Stimulated activated CD8-positive, alpha-beta memory T cell treated with anti-CD3 and anti-CD28 coated beads, Interleukin-15, amount 100 ng/mL, for 1 hour (primary cell): ENCODE measurements at places on chromosomes 3 and 15.

- DNase-seq: no peak
These were observed 9.2 kb upstream of the PGPEP1L start for GRCh38 chr15:99016680-99017321.

GRCh38 chr3:44439499-44440295 lies 37.8 kb downstream of the ZNF445 start:
- DNase-seq: peak; percentile 19

DNA sequence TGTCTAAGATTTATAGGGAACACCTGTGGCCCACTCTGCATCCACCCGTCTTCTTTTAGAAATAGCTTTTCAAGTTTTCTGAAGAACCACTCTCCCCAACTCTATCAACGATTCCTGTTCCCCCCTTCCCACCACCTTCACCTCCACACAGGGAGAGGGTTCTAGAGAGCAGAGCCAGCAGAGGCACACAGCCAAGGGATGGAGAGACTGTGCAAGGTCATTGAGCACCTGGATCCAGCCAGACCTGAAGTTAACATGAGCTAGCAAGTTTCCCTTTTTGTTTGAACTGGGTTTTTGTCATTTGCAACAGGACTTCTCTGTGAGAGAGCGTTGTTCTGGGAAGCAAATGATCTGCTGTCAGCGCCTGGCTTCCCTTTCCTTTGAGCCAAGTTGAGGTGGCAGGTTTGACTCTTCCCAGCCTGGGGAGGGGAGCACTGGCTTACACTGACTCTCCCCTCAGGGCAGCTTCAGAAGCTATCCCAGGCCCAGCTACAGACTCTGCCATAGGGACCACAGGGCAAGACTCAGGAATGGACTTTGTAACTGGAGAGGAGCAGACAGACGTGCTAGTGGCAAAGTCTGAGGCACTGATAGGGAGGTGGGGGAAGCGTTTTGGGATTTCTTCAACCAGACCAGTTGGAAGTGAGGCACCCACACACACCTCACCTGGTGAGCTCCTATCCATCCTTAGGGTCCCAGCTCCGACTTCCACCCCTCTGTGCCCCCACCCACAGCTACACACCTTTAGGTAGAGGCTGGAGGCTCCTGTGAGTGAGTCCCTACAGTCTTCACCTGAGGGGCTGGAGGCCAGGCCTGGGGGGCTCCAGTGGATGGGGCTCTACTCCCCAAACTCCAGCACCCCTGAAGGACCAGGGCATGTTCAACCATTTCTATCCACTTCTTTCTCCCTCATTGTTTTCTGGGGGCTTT lies 19.4 kb upstream of the PLXNA1 start:
- DNase-seq: no peak

- no peak for DNase-seq
These were observed 964.9 kb upstream of the NR2F2 start for GRCh38 chr15:95365511-95366107.

DNA sequence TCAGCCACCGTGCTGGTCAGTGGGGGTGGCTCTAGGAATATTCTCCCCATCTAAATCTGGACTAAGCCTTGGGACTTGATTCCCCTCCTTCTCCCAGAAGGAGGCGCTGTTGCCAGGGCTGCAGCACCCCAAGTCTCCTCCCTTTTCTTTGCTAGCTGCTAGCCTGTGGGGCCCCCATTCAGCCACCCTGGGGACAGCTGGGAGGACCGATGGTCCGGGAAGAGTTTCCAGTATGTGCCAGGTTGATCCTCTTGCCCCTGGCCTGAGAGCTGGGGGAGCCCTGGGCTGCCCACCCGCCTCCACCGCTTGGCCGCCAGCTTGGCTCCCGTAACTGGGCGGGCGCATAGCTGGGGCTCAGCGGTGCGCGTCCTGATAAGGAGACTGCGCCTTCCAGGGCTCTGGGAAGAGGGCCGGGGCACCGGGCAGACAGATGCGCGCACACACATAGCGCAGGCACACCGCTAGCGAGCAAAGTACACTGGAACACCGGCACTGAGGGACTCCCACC lies 4.2 kb downstream of the SMAD6 start:
- DNase-seq: no peak

- DNase-seq: no peak
These were observed 41.8 kb downstream of the IFT122 start for GRCh38 chr3:129481766-129482332.

DNA sequence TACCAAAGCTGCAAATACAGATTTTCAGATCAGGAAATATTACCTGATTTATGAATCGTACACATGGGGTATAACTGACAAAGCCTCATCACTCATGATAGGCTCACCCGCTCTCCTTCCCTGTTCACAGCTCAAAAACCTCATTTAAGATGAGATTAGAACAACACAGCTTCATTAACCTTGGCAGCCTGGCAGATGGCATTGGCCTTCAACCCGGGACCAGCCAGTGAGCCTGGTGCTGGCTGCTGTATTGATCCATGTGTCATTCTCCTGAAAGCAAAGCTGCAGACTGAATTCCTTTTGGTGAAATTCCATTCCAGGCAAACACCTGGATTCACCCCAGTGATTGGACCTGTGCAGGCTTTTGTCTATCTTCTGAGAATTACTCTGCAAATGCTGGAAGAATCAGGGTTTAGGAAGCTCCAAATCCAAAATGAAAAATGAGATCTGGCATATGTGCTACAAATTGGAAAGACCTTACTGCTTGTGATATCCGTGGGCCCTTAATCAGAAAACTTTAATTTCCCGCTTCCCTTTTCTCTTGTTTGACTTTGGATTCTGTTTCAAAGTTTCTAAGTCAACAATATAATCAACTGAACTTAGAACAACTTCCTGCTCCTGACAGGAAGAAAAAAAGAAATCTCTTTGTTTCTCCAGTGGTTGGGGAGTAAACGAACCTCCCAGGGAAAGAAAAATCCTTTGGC lies 189.1 kb upstream of the KBTBD8 start:
- DNase-seq: no peak

GRCh38 chr3:80087767-80088166 lies 320.0 kb upstream of the ROBO1 start:
- no peak for DNase-seq

DNA sequence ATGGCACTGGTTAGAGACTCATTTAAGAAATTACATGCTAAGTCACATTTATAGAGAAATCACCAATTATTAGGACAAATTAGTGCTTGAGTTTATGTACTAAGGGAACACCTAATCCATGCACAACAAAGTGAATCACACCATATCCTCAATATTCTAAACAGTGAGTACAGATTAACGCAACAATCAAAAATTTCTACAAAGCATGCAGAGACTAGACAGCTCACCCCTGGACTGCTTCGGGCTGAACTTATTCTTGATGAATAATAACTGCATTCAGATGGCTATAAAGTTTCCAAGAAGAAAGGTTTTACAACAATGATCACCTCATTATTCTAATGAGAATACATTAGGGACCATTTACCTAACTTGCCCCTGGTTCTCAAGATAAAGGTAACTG lies 66.5 kb downstream of the LRRFIP2 start:
- no peak for DNase-seq

DNA sequence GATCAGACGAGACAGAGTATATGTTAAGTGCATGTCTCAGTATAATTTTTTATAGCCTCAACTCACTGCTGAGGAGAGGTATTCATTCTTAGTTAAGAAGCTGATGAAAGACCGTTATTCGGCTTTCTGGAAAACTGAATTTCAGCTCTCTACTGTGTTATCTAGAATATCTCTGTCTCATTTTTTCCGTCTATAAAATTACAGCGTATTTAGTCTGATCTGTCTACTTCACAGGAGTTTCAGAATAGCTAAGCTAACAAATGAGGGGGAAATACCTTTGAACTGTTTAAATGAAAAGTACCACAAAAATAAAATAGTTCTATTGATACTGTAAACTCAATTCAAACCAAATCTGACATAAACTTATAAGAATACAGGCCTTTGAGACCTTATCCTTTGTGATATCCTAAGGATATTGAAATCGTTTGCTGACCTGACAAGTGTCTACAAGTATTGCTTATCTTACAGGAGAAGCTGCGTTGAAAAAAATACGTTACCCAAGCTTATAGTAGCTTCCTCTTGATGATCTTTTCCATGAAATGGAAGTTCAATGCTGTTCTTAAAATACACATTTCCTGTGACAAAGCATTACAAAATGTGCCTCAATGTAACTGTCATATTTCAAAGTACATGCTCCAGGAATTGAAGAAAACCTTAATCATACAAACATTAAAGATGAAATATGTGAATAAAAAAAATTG lies 104.6 kb downstream of the IL1RAP start:
- DNase-seq: no peak

- DNase-seq: no peak
These were observed 82.7 kb downstream of the TMEM39A start for GRCh38 chr3:119380697-119381096.

- no peak for DNase-seq
These were observed 170.6 kb upstream of the GOLIM4 start for GRCh38 chr3:168266335-168266734.

DNA sequence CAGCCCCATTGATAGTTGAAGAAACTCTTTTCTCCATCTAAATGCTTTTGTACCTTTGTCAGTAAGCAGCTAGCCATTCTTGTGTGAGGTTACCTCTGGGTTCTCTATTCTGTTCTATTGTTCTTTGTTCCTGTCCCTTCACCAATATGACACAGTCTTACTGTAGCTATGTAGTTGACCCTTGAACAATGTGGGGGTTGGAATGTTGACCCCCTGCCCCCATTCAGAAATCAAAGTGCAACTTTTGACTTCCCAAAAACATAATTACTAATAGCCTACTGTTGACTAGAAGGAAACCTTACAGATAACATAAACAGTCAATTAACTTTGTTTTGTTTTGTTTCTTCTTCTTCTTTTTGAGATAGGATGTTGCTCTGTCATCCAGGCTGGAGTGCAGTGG lies 18.7 kb downstream of the KLHL18 start:
- no peak for DNase-seq

DNA sequence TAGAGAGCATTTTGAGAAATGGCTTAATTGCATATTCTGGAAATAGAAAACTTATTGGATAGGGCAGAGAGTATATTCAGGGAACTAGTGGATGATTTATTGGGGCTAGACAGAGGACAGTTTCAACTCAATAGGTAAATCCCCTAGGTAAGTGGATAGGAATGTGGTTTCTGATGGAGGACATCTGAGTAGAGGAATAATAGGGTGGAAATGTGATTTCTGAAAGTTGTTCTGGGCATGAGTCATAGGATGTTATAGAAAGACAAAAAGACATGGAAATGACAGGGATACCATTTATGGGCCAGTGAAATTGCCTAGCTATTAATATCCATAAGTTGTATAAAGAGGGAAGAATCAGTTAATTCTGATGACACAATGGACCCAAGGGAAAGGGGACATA lies 563.3 kb upstream of the GOLIM4 start:
- DNase-seq: no peak

DNA sequence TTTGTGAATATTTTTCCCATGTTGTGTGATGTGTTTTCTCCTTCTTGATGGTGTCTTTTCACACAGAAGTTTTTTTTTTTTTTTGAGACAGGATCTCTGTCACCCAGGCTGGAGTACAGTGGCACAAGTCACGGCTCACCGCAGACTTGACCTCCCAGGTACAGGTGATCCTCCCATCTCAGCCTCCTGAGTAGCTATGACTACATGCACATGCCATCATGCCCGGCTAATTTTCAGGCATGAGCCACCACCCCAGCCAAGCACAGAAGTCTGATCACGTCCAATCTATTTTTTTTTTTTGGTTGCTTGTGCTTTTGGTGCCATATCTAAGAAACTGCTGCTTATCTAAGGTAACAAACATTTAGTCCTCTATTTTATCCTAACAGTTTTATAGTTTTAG lies 24.6 kb downstream of the TOMM70 start:
- no peak for DNase-seq

- DNase-seq: no peak
These were observed 170.3 kb downstream of the NECTIN3 start for GRCh38 chr3:111241960-111242359.

DNA sequence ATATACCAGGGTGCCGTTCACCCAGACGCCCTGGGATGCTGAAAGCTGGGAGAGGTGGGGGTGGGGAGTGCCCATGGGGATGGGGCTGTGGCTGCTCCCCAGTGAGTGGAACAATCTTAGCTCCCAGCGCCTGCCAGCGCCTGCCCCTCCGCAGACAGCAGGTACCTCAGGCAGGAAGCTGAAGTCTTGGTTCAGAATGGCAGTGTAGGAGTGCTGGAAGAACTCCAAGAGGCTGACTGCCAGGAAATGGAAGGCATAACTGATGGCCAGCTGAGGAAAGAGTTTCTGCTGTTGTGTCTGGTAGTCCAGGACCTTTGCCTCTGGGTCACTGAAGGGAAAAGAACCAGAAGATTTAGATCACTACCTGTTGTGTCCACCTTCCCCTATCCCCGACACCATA lies 8.4 kb downstream of the ACOX2 start:
- no peak for DNase-seq

DNA sequence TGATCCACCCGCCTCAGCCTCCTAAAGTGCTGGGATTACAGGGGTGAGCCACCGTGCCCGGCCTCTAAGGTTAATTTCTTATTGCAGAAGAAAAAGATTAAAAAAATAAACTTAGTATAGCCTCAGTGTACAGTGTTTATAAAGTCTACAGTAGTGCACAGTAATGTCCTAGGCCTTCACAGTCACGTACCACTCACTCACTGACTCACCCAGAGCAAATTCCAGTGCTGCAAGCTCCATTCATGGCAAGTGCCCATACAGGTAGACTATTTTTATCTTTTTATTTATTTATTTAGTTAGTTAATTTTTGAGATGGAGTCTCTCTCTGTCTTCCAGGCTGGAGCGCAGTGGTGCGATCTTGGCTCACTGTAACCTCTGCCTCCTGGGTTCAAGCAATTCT lies 3.2 kb upstream of the FLNB start:
- no peak for DNase-seq

DNA sequence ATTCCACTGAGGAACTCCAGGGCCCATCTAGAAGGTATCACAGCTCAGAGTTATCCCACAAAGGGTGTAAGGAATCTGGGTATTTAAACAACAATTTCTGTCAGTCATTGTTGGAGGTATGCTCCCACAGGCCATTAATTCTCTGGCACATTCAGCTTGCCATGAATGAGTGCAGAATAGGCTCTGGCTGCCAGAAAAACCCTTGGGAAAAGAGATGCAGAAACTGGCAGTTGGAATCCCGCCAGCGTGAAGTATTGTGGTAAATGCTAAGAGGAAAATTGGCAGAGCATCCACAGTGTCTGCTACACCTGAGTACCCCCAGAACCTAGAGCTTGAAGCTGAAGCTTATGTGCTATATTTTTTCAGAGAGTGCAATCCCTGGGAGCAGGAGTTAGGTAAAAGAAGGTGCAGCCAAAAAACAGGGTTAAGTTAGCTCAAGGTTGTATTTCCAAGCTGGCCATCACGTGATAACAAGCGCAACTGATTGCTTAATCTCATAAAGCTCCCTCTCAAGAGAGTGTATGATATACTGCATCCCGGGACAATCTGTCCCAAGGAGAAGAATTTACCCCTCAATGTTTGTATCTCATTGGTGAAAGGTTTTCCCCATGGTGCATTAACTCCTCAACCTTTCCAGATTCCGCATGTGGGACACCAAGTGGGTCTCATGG lies 94.2 kb upstream of the ACP3 start:
- no peak for DNase-seq
